ENCODE measurements at places on chromosomes 11 and 22.
A peak's percentile ranks its signal among the peaks of the same experiment; 100 is the strongest.

GRCh38 chr11:44611687-44612434 is 46.4 kb downstream of the CD82 start:
- DNase-seq, result peak; percentile 36

DNA sequence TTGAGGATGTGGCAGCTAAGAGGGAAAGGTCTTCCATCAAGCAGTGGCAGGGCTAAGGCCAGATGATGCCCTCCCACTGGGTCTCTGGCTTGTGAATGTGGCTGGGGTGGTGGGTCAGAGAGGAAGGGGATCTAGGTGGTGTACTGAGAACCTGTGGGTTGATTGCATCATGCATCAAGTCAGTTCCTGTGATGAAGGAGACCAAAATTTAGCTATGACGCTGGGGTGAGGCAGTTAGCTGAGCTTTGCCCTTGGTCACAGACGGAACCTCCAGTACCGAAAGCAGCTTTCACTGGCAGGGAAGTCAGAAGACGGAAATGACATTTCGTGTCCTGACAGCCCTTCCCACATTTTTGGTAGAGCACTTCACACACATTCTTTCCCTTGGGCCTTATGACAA is 20.7 kb downstream of the ATG16L2 start:
- no peak for DNase-seq

DNA sequence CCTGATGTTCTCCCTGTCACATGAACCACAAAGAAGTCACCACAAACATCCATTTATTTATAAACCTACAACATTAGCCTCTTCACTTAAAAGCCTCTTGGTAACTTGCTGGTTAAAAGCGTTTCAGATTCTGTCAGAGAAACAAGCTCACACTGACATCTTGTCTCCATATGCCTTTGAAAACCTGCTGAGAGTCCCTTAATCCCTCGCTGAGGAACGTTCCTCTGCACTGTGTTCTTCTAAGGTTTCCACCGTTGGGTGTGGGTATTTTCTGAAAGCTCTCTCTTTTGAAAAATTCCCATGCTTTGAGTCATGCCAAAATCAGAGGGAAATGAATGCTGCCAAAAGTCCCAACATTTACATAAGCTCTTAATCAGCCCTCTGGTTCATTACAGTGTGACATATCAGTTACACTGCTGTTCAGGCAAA is 149.8 kb downstream of the CCDC34 start:
- no peak for DNase-seq

DNA sequence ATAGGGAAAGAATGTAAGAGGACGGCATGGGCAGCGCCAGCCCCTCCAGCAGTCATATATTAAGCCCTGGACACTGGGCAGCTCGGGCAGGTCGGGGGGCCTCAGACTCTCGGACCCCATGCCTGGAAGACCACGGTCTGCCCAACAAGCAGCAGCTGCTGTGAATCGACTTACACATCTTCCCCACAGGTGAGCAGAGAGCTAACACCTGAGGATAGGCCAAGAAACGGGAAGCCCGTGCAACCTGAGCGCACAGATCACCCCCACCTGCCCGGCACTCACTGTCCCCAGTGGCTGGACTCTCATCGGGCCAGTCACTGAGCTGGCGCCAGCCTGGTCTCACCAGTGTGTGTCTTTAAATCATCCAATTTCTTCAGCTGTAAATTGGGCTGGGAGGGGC is 4.7 kb upstream of the TCF20 start:
- no peak for DNase-seq

- DNase-seq, result no peak
Observed at GRCh38 chr11:10623797-10624761, 55.6 kb upstream of the LYVE1 start.

DNA sequence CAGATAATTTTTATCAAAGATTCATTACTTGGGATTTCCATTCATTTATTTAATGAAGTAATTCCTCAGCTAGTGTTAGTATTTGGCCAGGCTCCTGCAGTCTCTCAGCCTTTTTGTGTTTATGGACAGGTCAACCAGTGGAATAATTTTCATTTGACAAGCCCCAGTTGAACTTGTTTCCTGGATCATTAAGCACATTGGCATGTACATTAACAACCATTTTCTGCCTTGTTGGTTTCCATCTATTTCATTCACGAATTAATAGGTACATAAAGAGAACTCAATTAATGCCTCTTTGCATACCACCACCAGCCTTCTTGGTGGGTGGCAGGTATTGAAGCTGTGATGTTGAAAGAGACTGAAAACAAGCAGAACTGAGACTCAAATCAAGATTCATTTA is 745.2 kb downstream of the KCNA4 start:
- no peak for DNase-seq

GRCh38 chr11:79040348-79040747 is 400.5 kb downstream of the TENM4 start:
- no peak for DNase-seq

GRCh38 chr11:16912692-16913111 is 101.5 kb downstream of the PLEKHA7 start:
- DNase-seq, result no peak

- DNase-seq, result no peak
Observed at GRCh38 chr11:128477811-128478210, 109.5 kb downstream of the ETS1 start.

- no peak for DNase-seq
Observed at GRCh38 chr22:46936378-46936903, 174.0 kb downstream of the TBC1D22A start.

DNA sequence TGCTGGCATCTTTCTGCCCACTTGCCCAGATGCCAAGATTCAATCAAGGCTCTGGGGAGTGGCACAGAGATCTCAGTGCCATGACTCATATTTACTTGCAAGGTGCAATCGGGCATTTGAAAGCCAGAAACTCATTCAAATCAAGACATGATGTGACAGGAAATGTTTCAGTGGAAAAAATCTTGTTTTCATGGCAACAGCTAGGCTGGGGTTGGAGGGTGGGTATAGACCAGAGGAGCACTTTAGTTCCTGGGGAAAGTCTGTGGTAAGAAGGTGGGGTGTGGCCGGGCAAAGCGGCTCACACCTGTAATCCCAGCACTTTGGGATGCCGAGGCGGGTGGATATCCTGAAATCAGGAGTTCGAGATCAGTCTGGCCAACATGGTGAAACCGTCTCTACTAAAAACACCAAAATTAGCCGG is 1.2 kb downstream of the MAJIN start:
- DNase-seq, result peak; percentile 26

GRCh38 chr11:120715239-120715638 is 203.7 kb downstream of the GRIK4 start:
- DNase-seq, result no peak

GRCh38 chr11:86160541-86161149 is 83.9 kb upstream of the EED start:
- DNase-seq, result no peak

Measured in activated T-cell treated with anti-CD3 and anti-CD28 coated beads for 48 hours (primary cell).